Kasumi-1 (cell line): ENCODE measurements at places on chromosomes 5 and 9.

- no peak for DNase-seq
Observed at GRCh38 chr9:107648153-107648715, 158.7 kb upstream of the KLF4 start.

DNA sequence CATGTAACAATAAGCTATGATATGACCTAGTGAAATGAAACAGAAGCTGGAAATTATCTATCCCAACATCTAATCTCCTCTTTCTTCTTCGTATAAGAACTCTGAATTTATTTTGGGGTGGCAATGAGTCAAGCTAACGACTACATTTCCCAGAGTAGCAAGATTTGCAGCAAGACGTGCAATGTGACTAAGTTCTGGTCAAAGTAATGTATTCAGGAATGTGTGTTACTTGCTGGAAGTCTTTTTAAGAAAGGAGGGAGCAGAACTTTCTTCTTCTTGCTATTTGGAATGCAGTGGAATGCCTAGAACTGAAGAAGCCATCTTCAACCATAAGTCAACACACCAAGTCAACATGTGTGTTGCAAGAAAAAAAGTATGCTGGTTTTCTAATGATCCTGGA is 406.6 kb upstream of the MEF2C start:
- DNase-seq, result no peak

GRCh38 chr9:134063571-134064450 is 4.0 kb downstream of the BRD3 start:
- no peak for DNase-seq

- DNase-seq, result peak; percentile 11
Observed at GRCh38 chr9:78783743-78784142, 486.8 kb downstream of the PSAT1 start.

GRCh38 chr5:443239-444151 is 519 bp downstream of the EXOC3 start:
- no peak for DNase-seq

GRCh38 chr9:70923961-70924360 is 197.5 kb downstream of the TRPM3 start:
- no peak for DNase-seq

DNA sequence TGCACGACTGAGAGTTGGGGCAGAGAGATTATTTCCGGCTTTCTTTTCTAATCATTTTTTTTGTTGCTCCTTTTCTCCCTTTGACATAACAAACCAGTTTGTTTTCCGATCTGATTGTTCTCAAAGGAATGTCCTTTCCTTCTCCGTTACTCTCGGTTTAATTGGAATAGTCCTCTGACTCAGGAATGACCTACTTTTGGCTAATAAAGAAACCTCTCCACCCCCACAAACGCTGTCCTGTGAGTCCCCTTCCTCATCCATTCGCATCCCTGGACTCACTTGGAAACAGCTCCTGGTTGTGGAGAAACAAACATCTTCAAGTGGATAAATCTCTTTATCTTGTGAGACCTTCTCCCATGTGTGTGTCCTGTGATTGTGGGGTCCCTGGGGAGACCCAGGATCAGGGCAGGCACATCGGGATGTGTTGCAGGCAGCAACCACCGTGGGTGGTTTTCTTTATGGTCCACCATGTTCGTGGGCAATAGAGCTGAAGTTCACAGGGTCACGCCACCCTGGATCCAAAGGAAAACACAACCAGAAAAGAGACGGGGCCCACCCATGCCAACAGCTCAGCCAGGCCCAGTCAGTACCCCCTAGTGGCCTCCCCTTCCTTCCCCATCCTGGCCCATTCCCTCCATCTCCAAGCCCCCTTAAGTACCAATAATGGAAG is 45.2 kb upstream of the NEK6 start:
- DNase-seq, result no peak

- DNase-seq, result no peak
Observed at GRCh38 chr5:146832985-146833732, 45.4 kb downstream of the PPP2R2B start.

GRCh38 chr9:134689321-134690181 is 47.9 kb downstream of the COL5A1 start:
- no peak for DNase-seq

DNA sequence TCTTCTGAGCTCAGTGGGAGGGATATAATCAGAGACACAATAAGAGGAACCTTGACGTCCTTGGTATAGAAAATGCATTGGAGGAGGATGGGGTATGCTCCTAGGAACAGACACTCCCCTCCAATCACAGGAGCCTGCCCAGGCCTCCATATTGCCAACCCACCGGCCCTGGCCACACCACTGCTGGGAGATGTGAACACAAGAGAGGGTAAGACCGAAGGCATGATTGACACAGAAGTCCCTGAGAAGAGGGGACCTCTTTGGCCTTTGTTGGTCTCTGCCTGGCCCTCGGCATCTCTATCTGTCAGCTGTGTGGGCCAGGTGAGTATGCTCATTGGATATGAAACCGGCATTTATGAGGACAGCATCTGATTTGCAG is 62.0 kb downstream of the CRB2 start:
- no peak for DNase-seq

DNA sequence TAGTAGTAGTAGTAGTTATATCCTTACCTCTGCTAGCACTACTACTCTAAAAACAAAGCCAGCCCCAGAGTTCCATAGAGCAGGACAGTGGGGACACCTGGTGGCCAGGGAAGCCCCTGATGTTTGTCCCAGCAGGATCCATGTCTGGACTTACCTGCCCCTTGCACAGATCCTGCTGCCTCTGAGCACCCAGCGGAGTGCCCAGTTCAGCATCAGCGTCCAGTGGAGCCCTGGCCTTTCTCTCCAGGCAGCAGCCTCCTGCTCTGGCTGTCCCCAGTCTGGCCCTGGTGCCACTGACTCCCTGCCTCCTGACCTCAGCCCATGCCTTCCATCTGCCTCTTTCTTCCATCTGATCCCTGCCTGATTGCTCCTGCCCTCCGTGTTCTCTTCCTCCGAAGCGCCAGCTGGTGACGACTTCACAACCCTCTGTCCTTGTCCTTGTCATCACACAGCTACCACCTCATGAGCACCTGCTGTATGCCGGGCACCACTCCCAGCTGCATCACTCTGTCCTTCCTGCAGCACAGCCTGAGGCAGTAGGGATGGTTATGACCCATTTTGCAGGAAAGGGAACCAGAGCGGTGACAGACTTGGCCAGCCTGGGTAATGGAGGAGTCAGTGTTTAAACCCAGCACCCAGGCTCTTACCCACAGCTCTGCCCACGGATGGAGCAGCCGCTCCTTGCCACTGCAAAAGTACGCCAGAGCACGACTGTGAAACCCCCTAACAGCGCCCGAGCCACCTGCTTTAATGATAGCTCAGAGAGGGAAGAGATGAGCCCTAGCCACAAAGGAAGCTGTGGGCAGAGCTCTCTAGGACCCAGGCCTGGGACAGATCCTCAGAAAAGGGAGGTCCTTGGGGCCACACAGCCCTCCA is 11.5 kb downstream of the SARDH start:
- DNase-seq, result peak; percentile 25

- no peak for DNase-seq
Observed at GRCh38 chr5:62152394-62153087, 153.5 kb upstream of the KIF2A start.

- no peak for DNase-seq
Observed at GRCh38 chr9:93090091-93090655, 5.8 kb upstream of the CARD19 start.

DNA sequence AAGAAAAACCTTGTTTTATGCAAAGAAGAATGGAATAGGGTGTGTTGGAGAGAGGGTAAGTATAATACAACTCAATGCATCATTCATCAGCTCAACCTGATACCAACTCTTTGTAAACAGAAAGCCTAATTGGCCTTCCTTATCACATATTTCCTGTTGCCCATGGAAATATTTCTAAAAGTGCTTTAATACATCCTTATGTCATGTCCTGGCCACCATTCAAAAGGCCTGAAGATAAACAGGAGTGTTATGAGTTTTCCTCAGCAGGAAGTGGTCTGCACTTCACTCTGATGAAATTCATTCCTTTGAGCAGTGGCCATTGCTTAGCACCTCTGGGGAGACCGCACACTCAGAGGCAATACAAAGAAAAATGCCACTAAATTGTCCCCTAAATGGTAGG is 511.2 kb downstream of the SEMA5A start:
- no peak for DNase-seq

- DNase-seq, result no peak
Observed at GRCh38 chr9:24608599-24608998, 62.9 kb upstream of the IZUMO3 start.

- no peak for DNase-seq
Observed at GRCh38 chr5:15510092-15510491, 10.1 kb downstream of the FBXL7 start.

DNA sequence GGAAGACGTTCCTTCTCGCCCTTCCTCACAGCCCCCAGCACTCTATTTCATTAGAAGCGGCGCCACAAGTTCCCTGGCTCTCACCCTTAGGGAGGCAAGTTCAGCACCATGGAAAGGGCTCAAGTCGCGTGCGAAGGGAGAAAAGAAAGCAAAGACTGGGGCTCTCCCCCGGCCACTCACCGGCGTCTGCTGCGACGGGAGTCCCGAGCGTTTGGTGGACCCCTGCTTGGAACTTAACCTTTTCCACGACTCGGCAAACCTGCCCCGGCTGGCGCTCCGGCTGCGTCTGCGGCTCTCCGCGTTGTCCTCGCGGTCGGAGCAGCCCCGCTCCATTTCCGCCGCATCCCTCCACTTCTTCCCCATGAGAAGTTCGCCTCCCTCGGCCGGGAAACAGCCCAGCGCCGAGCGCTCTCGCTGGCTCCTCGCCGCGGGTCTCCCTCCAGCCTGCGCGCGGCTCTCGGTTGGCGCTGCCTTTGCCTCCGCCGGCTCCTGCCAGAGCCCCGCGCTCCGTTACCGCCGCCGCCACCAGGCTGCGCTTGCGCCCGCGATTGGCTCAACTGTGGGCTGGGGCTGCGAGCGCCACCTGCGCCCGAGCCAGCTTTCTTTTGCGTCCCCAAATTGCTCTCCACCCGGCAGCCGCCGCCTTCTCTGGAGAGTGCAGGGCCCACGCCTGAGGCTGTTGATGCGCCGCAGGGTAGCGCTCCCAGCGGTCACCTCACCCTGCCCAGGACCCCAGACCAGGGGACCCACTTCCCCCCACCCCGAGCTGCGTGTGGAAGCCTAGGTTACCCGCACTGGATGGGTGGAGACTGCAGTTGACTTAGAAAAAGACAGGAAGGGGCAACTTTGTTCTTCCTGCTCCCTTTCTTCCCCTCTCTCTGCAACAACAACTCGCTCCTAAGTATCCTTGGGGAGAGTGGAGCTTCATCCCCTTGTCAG is 321.6 kb downstream of the CEMIP2 start:
- peak; percentile 70 for DNase-seq

DNA sequence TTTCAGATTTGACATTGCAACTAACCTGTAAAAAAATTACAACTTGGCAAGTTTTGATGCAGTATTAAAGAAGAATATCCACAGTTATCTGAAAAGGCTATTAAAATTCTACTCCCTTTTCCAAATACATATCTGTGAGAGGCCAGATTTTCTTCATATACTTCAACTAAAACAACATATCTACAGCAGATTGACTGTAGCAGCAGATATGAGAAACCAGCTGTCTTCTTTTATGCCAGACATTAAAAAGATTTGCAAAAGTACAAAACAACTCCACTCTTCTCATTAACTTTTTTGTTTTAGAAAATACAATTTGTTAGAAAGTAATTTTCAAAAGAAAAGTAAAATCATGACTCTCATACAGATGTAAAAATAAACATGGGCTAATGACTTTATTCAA is 281.1 kb upstream of the PCSK5 start:
- DNase-seq, result no peak

GRCh38 chr5:123482258-123482657 is 29.7 kb upstream of the CSNK1G3 start:
- DNase-seq, result no peak

DNA sequence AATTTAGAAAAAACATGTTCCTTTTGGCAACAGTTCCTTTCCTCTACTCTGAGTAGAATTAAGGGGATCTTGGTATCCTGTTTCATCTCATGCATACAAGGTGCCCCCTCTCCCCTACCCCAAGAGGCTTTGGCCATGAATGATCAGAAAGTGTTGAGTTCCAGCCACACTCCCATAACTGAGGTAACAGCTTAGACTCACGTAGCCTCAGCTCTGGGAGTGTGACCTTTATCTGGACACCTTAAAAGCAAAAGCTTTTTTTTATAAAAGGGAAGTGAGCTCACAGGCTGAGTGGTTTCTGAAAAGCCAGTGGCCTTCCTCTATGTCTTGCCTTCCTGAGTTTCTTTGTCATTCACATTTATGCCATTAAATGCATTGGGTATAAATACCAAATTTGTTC is 900 bp upstream of the HAVCR2 start:
- DNase-seq, result peak; percentile 63

- DNase-seq, result no peak
Observed at GRCh38 chr5:129441096-129441495, 19.0 kb upstream of the ADAMTS19 start.

- DNase-seq, result no peak
Observed at GRCh38 chr9:15438891-15439290, 16.2 kb downstream of the SNAPC3 start.

DNA sequence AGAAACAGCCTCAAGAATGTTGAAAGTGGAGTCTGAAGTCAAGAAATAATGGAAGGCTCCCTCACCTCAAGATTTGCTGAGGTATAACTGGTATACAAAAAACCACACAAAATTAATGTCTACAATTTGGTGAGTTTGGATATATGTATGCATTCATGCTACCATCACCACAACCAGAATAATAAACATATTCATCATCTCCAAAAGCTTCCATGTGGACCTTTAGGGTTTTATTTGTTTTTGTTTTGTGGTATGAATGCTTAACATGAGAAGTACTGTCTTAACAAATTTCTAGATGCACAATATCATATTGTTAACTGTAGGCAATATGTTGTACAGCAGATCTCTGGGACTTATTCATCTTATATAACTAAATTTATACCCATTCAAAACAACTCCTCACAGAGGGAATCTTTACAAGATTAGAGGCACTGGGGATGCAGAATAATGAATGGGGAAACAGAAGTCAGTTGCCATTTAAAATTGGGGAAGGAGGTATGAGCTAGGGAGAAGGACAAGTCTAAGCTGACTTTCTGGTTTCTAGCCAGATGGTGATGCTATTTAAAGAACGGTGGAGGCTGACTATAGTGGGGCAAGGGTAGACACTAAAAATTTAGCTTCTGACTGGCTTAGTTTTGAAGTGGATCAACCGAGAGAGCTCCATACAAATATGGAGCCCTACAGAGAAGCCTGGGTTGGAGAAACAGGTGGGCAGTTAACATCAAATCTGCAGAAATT is 213.9 kb downstream of the BNC2 start:
- peak; percentile 26 for DNase-seq
